ENCODE measurements at places on chromosomes 3 and 15.

GRCh38 chr15:70093481-70094319 is 4.0 kb downstream of the TLE3 start:
- no peak for DNase-seq

- DNase-seq = no peak
Measured at GRCh38 chr15:25329696-25330095, 109.1 kb downstream of the UBE3A start.

GRCh38 chr3:146117406-146118285 is 43.3 kb downstream of the PLOD2 start:
- DNase-seq = no peak

- no peak for DNase-seq
Measured at GRCh38 chr3:55471522-55472280, 15.4 kb downstream of the WNT5A start.

- DNase-seq = no peak
Measured at GRCh38 chr15:100107151-100107550, 234.6 kb downstream of the ADAMTS17 start.

DNA sequence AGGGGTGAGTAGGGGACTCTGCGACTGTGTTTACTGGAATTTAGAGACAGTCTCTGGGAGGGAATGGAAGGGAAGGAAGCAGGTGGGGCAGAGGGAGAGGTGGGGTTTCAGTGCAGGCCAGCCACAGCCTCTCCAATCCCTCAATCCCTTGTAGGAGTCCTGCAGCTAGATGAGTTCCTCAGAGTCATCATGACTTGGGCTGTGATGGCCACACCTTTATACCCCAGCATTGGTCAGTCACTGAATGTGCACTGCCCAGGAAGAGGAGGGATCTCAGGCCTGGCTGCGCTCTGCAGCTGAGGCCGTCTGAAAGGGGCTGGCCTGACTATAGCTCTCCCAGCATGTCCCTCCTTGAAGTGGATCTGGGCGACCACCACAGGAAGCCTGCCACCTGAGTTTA is 67.3 kb upstream of the GLCE start:
- DNase-seq = no peak

DNA sequence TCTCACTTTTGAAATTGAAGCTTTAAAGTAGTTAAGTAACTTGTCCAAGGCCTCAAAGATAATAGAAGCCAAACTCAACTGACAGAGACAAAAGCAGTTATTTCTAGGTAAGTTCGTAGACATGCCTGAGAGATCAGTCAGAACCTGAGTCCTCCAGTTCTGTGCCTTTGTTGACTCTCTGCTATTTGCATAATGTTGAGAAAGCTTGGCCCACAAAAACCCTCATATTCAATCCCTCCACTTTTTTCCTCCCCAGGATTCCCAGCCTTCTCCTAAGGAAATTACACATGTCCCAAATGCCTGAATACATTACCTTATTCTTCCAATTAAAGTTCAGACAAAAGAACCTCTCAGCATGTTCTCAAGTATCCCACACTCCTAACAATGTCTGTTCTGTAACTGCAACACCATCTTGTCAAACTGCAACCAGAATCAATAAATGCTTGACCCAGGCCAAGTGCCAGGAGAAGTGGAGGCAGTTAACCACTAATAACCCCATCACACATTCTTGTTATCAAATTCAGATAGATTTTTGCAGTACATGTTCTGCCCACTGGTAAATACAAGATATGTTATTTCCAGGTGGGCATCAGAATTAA is 217.8 kb downstream of the LRRC3B start:
- DNase-seq = no peak

GRCh38 chr3:14927308-14927707 is 20.1 kb upstream of the NR2C2 start:
- DNase-seq = no peak

GRCh38 chr3:59839283-59839682 is 789.5 kb upstream of the CFAP20DC start:
- DNase-seq = no peak
